Activated CD8-positive, alpha-beta memory T cell treated with anti-CD3 and anti-CD28 coated beads for 1 hour (primary cell): ENCODE measurements at places on chromosomes 1 and 21.

GRCh38 chr1:93613898-93614297, 67.7 kb downstream of the BCAR3 start:
- no peak for DNase-seq

DNA sequence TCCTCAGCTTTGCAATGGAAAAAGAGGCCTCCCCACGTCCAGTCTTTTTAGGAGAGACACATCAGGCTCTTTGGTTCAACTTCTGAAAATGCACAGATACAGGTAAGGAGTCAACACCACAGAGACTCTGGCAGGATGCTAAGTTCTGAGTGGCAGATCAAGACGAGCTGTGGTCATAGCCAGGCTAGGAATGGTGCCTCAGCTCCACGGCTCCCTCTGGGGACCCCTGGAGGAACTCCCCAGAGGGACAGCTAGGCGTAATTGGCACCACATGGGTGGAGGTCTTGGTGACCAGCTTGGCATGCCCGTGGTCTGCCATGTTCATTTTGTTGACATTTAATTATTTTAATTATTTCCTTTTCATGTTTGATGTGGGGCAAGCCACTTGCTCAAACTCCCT, 206.1 kb downstream of the KAZN start:
- no peak for DNase-seq

DNA sequence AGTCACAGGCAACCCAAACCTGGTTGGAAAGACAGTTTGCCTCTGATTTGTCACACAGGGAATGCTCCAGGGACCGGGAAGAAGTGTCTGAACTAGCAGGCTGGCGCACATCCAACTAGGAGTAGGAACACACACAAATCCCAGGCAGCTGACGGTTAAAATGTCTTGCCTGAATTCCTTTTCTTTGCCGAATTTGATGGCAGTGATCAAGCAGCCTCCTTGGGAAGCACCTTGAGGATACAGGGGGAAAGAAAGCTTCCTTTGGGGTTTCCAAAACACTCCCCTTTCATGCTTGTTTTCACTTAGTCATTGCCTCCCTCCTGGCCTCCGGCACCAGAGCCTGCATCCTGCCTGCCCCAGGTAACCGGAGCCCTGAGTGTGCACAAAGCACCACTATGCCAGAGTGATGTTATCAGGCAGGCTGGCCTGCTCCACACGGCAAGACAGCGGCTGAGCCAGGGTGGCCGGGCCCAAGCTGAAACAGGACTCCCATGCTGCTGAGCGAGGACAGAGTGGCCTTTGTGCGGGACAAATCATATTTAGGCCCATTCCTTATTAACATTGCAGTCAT, 193.8 kb downstream of the LMX1A start:
- no peak for DNase-seq

DNA sequence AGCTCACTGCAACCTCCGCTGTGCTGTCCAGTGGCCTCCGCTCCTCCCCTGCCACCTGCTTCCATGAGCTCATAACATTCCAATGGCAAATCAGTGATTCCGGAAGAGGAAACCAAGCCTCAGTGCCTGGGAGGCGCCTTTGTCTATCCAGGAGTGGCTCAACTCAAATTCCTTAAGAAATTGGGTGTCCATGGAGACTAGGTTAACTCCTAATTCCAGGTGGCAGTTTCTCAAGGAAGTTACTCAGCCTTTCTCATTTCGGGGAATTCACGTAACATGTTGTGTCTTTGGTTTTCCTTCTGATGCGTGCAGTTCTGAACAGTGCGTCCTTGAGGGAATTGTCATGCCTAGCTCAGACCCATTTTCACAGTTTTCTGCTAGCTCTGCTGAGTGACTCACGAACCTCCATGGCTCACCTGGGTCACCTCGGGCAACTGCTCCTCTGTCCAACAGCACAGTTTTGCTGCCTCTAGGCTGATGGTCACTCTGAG, 89.9 kb upstream of the DSCAM start:
- DNase-seq: no peak

DNA sequence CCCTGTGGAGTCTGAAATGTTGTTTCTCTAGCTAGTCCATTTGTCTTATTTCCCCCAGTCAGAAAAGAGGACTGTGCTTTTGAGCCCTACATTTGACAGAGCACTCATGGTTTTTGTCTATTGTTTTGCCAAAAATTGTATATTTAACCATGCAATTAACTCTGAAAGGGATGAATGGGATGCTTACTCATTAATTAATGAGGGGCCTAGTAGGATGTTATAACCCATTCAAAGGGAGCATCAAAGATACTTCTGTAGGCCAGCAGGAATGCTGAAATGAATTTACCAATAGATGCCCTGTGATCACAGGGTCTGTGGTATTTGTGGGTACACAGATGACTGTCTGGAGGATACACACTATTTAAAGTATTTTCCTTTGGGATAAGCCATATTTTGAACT, 147.7 kb downstream of the FCRL5 start:
- DNase-seq: no peak

DNA sequence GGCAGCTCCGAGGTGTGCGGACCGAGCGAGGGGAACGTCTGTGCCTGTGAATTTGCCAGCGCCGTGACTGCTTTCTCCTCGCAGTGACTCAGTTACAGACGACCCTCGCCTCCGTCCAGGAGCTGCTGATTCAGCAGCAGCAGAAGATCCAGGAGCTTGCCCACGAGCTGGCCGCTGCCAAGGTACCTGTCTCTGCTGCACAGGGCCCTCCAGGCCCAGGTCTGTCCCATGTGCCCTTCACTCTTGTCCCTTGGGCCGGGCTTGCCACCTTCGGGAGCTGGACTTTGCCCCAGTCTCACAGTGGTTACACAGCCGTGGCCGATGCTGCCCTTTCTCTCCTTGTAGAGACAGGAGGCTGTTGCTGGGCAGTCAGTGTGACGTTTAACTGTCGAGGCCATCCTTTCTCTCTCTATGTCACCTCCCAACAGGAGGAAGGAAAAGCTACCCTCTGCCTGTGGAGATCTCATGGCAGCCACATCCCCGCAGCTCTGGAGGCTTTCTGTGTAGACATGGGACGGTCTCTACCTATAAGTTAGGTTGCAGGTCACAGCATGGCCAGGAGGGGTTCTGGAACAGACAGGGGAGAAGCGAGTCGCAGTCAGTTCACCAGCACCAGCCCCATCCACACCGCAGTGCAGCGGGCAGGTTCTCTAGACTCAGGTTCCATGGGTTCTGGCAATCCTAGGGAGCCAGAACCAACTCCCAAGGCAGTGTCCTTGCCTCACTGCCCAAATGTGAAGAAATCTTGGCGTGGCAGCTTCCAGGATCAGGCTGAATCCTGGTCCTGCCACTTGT, 149.7 kb downstream of the PEX14 start:
- no peak for DNase-seq

GRCh38 chr1:4076346-4076745, 176.3 kb upstream of the C1orf174 start:
- no peak for DNase-seq

DNA sequence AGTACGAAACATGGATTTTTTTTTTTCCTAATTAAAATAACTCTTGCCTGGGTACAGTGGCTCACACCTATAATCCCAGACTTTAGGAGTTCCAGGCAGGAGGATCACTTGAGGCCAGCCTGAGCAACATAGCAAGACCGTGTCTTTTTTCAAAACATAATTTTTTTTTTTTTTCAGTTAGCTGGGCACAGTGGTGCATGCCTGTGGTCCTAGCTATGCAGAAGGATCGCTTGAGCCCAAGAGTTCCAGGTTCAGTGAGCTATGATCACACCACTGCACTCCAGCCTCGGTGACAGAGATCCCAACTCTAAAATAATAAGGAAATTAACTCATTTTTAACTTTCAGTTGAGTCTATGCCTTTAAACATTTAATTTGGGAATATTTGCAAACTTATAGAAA, 170.1 kb downstream of the NEK7 start:
- DNase-seq: no peak

DNA sequence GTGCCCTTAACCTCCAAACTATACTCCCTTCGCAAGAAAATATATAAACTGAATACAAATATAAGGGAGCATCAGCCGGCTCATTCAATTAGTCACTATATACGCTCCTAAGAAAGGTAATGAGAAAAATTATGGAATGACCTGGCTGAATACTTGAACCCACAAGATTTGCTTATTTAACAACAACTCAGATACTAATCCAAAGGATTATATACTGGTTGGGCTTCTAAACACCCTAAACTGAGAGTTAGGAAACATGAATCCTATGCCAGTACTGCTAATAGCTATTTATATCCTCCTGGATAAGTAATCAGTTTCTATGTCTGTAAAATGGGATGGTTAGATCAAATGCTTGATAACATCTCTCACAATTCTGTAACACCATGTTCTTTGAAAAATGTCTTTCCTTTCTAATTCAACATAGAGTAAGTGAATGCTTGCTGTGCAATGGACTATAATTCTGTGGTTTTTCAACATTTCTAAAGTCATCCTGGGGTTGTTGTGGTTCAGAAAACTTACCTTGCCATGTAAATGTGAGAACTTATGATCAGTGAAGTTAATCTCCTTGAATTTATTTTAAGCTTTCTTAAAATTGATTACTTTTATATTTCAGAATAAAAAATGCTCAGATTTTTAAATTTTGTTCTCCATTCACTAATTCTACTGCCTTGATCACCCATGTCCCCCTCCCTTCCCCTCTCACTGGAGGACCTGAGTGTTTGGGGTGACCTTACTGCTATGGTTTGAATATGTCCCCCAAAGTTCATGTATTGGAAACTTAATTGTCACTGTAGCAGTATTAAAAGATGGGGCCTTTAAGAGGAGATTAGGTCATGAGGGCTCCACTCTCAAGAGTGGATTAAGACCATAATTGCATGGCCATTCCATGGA, 14.5 kb downstream of the DUSP10 start:
- DNase-seq: no peak

DNA sequence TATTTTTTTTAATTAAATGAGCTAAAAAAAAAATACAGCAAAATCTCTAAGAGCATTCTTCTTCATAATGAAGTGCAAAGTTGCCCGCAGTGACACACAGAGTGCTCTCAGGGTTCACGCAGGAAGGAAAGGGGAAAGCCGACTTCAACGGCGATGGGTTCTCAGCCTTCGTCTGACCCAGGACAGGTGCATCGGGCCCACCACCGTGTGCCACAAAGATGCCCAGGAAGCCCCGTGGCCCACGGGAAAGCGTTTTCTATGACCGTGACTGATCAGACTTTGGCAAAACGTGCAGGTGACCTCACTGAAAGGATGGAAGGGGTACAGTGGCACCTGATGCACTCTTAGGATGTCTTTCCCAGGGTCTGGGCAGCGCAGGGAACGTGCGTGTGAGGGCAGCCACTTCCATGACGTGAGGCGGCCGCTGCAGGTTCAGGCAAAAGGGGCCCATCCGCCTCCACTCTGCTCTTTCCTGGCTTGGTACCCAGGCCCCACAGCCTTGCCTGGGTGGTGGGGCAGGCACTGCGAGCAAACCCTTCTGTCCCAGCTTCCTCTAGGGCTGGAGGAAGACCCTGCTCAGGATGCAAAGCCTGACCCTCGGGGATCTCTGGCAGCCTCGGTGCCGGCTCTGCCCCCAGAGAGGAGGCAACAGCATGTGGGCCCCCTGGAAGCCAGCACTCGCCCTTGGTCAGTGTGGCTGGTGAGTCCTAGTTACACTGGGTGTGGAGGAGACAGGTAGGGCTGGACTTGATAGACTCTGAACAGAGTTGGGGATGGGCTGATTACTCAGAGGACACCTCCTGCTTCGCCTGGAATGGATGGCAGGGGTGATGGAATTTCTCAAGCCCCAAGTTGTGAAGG, 8.3 kb downstream of the LRRC47 start:
- no peak for DNase-seq

DNA sequence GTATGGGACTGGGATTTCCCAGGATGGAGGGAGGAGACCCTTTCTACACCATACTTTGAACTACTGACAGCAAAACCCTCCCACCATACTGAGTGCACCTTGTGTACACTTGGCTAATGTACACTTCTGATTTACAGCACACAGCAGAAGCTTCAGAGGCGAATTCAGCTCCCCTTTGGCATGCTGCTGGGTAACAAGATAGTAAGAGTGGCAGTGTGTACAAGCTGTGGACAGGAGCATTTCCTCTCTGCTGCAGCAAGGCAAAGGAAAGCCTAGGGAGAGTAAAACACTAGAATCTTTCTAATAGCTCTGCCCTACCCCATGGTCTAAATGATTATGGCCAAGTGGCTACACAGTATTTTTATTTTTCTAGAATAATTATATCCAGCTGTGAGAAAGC, 83.9 kb upstream of the ARTN start:
- DNase-seq: no peak

GRCh38 chr1:13494712-13495111, 19.1 kb downstream of the LRRC38 start:
- DNase-seq: no peak

DNA sequence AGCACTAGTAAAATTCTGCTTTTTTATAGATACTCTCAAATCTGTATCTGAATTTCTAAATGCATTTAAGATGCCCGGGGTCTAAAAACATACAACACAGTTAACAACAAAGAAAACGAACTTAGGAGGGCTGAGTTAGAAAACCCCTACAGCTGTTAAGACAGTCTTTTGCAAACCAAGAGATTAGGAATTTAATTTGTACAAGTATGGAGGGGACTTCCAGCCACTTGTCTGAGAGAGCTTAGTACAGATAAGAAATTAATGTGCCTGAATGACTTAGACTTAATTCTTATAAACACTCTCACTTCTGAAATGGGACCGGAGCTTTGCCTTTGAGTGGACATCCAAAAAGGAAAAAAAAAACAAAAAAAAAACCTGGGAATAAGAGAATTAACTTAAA, 61.6 kb downstream of the SMYD3 start:
- DNase-seq: no peak

- no peak for DNase-seq
These were observed 25.7 kb downstream of the MIA3 start for GRCh38 chr1:222643606-222643937.

DNA sequence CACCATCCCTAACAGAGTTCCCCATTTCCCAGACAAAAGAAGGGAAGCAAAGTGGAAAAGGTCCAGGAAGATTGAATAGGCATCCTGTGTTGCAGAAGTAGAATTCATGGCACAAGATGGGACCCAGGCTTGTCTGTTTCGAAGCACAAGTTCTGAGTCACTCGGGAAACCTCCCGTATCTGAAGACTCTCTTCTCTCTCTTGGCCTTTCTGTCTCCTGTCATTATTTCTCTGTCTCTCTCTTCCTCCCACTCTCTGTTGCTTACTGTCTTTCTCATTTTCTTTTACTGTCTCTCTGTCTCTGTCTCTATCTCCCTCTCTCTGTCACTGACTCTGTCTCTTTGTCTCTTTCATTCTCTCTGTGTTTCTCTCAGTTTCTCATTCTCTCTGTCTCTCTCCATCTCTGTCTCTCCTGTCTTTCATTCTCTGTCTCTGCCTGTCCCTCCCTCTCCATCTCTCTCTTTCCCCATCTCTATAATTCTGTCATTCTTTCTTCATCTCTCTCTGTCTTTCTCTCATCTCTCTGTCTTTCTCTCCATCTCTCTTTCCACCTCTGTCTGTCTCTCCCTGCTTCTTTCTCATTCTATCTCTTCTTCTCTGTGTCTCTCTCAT, 23.7 kb downstream of the RNF187 start:
- no peak for DNase-seq

DNA sequence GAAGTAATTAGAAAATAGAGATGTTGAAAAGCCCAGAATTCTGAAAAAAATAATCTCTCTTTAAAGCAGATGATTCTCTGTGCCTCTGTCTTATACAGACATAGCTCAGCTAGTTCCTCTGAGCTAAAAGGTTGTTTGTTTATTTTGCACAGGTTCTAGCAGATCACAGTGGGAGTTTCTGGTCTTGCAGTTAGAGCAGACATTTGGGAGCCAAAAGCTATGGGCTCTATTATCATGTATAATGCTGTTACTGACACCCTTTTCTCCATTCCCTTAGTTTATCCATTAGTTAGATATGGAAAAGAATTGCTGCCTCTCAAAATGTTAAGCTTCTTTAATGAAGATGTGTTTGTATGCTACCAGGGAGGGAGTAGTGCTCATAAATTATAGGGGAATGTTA, 20.5 kb upstream of the CD55 start:
- DNase-seq: no peak
